Stimulated activated CD4-positive, alpha-beta T cell treated with anti-CD3 and anti-CD28 coated beads, Interleukin-15, amount 100 ng/mL, for 48 hours (primary cell): ENCODE measurements at places on chromosomes 2 and 18.

DNA sequence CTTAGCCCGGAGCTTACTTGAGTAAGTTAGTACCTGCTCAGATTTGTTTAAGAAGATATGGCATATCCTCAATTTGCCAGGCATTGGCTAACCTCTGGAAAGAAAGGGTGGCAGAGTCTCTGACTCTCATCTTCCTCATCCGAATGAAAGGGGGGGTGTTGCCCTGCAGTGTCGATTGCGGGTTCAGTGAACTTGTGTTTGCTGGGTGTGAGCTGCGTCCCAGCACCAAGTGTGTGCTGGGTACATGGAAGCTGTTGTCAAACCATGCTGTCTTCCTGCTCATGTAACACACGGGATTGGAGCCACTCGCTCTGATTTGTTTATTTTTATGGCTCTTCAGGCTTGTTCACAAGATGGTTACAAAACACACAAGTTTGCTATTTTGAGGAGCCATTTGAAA, 171.4 kb upstream of the PXDN start:
- DNase-seq = no peak

DNA sequence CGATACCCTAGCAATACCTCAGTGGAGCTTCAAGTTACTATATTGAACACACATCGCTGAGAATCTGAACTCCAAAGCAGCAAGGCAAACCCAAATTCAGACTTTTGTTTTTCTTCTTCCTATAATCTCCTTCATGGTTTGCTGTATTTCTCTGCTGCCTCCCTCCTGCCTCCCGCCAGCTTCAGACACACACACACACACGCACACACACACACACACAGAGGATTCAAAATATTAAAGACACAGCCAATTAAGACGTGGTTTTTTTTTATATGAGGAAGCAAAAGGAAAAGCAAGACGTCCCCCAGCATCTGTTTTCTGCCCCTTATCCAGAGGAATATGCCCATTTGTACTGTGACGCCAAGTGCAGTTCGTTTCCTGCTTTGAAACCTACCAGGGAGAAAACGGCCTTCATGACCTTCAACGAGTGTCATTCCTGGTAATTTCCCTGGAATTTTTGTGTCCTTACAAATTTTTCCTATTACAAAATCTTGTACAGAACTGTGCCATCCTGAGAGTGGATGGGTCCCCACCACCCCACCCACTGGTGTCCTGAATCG, 547.9 kb upstream of the ID2 start:
- no peak for DNase-seq

GRCh38 chr2:105271393-105272045, 30.0 kb downstream of the GPR45 start:
- no peak for DNase-seq

- no peak for DNase-seq
Observed at GRCh38 chr2:230931556-230932231, 6.7 kb upstream of the GPR55 start.

- no peak for DNase-seq
Observed at GRCh38 chr2:85769236-85769982, 15.6 kb downstream of the ATOH8 start.

DNA sequence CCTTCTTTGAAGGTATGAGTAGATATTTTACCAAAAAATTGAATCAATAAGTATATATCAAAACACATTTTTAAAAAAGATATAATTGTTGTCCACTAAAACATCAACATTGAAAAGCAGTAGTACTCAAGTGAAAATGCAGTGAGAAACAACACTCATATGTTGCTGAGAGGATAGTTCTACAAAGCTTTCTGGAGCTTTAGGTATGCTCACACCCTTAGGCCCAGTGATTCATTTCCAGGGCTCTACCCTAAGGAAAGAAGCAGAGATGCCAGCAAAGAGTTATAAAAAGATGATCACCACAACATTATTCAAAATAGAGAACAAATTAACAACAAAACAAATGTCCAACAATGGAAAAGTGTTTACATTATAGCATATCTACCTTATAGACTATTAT, 197.3 kb upstream of the CCDC150 start:
- no peak for DNase-seq

- no peak for DNase-seq
Observed at GRCh38 chr2:170434900-170435621, 257.1 kb downstream of the MYO3B start.

GRCh38 chr2:27715318-27716210, 51.9 kb downstream of the SLC4A1AP start:
- no peak for DNase-seq

DNA sequence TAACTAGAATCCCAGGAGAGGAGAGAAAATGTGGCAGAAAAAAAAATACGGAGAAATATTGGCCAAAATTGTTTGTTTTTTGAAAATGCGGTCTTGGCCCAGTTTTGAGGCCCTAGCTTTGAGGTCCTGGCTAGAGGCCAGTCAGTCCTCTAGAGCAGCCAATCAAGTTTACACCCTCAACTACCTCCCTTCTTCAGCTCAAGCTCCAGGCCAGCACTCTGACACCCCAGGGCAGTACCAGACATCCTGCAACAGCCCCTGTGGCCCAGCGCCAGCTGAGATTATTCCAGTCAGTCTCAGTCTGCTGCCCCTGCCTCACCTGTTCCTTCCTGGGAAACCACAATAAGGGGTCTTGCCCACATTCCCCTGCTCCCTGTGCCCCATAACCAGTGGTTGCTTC, 107.7 kb downstream of the UGGT1 start:
- DNase-seq = no peak

DNA sequence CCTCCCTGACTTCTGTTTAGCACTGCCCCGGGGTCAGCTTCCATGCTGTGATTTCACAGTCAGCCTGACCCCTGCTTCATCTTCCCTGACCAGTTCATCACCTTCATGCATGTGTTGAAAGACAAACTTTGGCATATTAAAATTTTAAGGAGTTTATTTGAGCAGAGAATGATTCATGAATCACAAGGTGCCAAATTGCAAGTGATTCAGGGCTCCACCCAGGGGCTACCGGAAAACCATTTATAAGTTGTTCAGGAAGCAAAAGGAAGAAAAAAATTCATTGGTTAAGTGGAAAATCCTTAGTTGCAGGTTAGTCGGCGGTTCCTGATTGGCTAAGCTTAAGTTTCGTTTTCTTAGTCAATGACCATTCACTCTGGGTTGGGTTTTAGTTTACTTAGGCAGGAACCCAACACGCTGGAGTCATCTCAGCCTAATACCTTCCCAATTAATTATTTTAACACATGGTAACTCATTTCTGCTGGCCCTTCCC, 10.6 kb downstream of the IL1F10 start:
- DNase-seq = no peak

DNA sequence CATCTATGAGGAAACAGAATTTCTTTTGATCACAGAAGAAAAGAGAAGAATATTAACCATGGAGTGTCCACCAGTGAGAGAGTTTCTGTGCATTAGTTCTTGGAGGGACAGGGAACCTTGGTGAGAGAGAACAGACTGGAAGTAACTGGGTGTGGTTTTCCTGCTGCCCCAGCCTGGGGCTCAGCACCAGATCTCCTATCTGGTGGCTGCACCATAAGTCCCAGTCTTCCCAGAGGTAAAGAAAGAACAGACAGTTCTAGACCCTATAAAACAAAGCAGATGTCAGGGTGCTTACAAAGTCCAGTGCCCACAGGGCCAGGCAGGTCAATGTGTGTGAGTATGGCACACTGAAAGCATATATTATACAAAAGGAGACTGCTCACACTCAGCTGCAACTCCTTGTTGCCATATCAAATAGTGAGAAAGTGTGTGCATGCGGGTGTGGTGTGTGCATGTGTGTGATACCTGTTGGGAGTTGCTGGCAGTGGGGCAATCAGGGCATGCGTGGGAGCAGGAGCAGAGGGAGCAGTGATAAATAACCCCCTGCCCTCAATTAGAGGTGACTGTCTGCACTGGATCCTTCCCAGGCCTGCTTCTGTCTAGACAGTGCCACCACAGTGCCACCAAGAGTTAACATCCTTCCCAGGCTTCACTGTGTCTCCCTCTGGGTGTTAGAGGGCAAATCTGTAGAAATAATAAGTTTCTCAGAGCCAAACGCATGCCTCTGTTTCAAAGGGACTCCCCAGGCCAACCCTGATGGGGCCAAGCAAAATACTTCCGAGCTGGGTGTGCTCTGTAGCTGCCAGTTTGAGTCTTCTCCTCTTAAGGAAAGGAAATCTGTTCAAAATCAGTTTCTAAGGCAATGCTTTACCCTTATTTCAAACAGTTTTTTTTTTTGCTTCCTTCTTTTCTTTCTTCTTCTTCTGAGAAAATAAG, 45.7 kb downstream of the RDH14 start:
- DNase-seq = no peak

DNA sequence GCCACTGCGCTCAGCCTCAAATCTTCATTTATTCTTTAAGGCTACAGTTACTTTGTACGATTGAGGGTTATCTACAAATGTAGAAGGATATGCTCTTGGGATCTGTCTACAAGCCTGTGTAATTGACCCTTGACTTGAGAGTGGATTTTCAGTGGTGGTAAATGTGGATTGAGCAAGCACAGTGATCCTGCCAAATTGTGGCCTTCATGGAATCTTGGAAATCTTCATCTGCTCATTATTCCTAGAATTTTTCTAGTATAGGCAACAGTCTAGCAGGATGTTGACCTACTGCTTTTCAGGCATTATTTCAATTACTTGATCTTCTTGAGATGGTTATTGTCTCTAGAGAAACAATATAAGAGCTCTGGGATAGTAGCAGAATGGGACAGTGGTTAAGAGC, 226.1 kb upstream of the REV1 start:
- DNase-seq = no peak

DNA sequence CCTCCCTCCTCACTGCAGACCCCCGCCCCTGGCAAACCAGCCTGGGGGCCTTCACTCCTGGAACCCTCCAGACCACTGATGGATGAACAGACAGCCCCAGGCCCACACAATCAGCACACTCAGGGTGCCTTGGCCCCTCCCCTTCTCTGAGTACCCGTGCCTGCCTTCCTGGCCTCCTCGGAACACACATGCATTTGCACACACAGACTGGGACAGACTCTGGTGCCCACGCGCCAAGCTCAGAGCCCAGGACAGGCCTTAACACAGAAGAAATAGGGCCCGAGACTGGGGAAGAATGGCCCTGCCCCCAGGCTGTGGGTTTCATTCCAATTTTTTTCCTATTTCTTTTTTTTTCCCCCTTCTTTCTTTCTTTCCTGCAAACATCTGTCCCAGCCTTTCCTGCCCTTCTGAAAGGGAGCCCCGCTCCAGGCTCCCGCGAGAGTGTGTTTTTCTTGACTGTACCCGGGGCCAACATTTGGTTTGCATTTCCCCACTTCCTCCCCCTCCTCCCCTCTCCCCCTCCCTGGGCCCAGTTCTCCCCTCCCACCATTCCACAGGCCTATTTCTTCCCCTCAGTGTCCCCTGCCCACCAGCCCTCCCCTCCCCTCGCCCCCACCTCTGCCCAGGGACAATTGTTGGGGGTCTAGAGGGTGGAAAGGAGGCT, 618 bp upstream of the TNS1 start:
- no peak for DNase-seq

DNA sequence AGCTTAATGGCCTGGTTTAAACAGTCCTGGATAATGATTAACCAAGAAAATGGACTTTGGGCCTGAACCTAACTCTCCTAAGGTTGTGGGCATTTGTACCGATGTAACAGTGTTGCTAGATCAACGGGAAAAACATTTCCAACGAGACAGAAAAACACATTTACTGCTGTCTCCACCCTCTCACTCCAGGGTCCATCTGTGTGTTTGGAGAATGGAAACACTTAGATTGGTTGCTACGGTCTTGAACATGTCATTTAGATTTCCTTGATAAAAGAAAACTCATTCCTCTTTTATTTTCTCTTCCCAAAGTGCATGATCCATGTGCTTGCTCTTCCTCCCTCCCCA, 88.0 kb downstream of the SOCS6 start:
- no peak for DNase-seq

GRCh38 chr2:4914551-4914950, 777.6 kb upstream of the SOX11 start:
- no peak for DNase-seq

DNA sequence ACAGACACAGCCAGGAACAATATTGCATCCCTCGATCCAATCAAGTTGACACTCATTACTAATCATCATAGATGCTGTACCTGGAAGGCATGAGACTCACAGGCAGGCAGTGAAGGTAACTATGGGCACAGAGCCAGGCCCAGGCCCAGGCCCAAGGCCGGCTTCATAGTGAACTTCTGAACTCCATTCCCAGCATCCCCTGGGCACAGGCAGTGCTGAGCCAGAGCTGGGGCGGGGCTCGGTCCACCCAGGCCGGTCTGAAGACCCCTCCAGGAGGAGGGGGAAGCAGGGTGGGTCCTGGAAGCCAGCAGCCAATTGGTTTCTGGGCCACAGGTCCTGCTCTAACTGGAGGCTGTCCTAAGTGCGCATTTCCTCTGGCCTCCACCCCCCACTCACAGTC, 37.6 kb downstream of the MLPH start:
- no peak for DNase-seq

DNA sequence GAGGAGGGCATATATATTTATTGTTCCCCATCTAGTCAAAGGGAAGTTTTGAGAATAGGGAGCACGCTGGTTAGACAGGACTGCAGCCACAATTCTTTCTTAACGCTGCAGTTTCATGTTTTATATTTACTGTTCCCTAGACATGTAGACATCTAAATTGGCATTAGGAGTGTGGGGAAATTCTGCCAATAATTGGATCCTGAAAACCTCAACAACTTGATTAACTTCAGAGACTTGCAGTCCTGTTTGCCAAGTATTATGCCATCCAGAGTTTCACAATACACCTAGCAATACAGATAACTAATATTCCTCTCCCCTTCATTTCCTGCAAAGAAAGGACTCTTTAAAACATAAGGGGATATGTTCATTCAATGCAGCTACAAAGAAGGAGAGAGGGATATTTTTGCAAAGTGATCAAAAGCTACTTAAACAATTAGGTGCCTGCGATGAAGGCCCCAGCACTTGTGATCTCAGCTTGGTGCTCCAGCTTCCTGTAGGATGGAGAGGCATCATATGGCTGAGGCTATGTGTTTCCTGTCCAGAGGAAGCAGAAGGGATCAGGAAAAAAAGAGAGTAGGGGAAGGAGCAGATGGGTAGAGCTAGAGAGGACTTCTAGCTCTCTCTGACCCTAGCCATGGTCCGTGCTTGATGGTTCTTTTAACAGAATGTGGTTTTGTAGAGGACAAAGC, 264.4 kb downstream of the MTX2 start:
- no peak for DNase-seq

DNA sequence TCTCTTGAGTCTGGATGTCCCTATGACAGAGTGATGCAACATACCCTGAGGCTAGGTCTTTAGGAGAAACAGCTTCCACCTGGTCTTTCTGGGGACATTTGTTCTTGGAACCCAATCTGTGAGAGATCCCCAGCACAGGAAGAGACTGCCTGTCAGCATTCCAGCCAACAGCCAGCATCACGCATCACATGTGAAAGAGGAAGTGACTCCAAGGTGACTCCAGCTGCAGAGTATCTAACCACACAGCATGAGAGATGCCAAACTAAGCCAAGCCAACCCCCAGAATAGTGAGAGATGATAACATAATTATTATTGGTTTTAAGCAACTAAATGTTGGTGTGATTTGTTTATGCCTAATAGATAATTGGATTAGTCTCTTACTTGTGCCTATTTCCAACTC, 35.7 kb downstream of the C18orf63 start:
- DNase-seq = no peak

- DNase-seq = no peak
Observed at GRCh38 chr2:56416500-56417176, 232.8 kb downstream of the CCDC85A start.

- no peak for DNase-seq
Observed at GRCh38 chr2:207266648-207267047, 100.9 kb upstream of the KLF7 start.
